ENCODE measurements at places on chromosomes 16 and 17.

- peak overlapping the region; percentile 59 for H3K4me3 ChIP-seq
- peaks cover 29% of the 10 kb centered on the region for H3K4me1 ChIP-seq
- no peaks in the 10 kb centered on the region for H3K36me3 ChIP-seq
- H3K27ac ChIP-seq, result peak overlapping the region; percentile 26
- no peak for DNase-seq
Measured at GRCh38 chr17:64775701-64776570, 113.8 kb upstream of the SMURF2 start.

DNA sequence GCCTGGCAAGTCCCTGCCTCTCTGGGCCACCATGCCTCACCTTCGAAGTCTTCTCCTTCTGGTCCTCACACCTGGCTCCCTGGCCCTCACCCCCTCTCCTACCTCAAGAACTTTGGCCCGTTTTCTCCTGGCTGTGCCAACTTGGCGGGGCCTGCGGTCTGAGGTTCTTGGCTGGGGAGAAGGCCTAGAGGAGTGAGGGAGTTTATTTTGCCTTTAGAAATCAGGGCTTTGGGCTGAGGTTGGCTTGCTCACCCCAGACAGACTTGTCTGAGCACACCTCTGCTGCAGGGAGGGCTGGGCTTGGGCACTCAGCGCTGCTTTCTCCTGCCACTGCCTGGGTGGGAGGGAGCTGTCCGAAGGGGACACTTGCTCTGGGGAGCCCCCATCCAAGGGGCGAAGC lies 23.3 kb upstream of the TAC4 start:
- DNase-seq, result no peak
- no peak overlapping the region for H3K27ac ChIP-seq
- peaks cover 17% of the 10 kb centered on the region for H3K4me1 ChIP-seq
- H3K4me3 ChIP-seq, result no peak overlapping the region
- H3K36me3 ChIP-seq, result no peaks in the 10 kb centered on the region

DNA sequence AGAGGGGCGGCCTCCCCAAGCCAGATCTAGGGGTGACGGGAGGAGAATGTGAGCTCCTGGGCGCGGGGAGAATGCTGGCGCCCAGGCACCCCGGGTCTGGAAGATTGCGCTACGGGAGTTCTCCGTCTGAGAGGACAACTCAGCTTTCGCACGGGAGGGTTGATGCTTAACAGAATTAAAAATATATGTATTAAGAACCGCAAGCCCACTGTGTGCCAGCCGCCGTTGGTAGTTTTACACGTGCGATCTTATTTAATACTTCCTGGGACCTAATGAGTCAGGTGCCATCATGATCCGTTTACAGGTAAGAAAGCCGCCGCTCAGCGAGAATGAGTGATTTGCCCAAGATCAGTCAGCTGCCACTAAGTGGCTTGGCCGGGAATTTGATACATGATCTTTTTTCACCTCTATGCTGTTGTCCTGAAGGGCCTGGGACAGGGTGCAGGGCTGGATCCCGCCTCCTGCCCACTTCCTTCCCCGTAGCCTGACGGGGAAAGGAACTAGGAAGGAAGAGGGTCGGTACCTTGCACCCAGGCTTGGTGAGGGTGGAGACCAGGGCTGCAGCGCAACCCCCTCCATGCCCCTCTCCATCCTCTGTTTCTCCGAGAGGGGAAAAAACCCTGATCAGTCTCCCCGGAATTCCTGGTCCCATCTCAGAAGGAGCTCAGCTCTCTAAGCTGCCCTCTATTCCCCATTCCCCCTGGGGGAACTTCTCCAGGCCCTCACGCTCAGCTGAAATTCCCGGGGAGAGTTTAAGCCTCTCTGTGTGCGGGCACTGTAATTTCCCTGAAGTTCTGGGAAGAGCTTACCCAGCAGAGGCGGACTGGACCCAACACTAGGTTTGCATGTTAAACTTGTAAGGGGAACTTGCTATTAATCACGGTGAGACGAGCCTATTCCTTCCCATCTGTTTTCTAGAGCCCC lies 983 bp downstream of the VAT1L start:
- H3K27me3 ChIP-seq, result peaks cover 74% of the 10 kb centered on the region
- no peak for DNase-seq
- H3K4me1 ChIP-seq, result peaks cover 8% of the 10 kb centered on the region
- no peak overlapping the region for H3K27ac ChIP-seq
- no peaks in the 10 kb centered on the region for H3K36me3 ChIP-seq

GRCh38 chr17:78342449-78343186 lies 17.3 kb downstream of the SOCS3 start:
- H3K36me3 ChIP-seq, result no peaks in the 10 kb centered on the region
- peak overlapping the region; percentile 59 for H3K4me3 ChIP-seq
- H3K27ac ChIP-seq, result peak overlapping the region; percentile 88
- peaks cover 67% of the 10 kb centered on the region for H3K4me1 ChIP-seq

DNA sequence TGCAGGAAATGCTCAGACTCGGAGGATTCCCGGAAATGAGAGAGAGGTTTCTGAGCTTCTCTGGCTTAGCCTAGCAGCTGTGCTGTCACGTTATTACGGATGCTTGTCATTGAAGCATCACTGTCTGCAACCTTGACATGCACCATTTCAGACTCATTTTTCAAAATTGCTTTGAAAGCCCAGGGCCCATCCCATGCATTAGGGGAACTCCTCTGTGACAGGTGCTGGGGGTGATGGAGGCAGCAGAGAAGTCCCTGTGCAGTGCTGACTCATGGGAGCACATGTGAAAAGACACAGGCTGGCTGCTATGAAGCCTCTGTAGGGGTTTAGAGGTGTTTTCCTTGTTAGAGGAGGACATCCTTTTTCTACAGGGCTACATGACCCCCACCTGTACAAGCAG lies 214.0 kb upstream of the MPHOSPH6 start:
- H3K4me1 ChIP-seq, result no peaks in the 10 kb centered on the region
- H3K27ac ChIP-seq, result no peak overlapping the region
- no peaks in the 10 kb centered on the region for H3K36me3 ChIP-seq
- no peak overlapping the region for H3K4me3 ChIP-seq
- peaks cover 6% of the 10 kb centered on the region for H3K27me3 ChIP-seq

Measured in activated T-cell treated with anti-CD3 and anti-CD28 coated beads, Interleukin-2, amount 50 U/mL, for 24 hours (primary cell).